ENCODE measurements at places on chromosomes 2 and 18. TPM values are rescaled to one million over a fixed set of nuclear protein-coding genes. Genes with fewer than 3 reads are reported as not detected.

SCN2A gene
- total RNA-seq = not detected

KCNK3 gene
- total RNA-seq = not detected

CYS1 gene
- 0.43 TPM for total RNA-seq

CNDP1 gene
- not detected for total RNA-seq

ANKRD30BL gene
- not detected for total RNA-seq

DSG1 gene
- total RNA-seq = not detected

GRCh38 chr2:236608188-236608525 is 38.5 kb downstream of the ACKR3 start:
- peaks cover 38% of the 10 kb centered on the region for H3K27me3 ChIP-seq
- no peak for DNase-seq
- H3K4me3 ChIP-seq = no peak overlapping the region
- H3K36me3 ChIP-seq = no peaks in the 10 kb centered on the region
- H3K27ac ChIP-seq = no peak overlapping the region
- H3K4me1 ChIP-seq = peaks cover 18% of the 10 kb centered on the region

DNA sequence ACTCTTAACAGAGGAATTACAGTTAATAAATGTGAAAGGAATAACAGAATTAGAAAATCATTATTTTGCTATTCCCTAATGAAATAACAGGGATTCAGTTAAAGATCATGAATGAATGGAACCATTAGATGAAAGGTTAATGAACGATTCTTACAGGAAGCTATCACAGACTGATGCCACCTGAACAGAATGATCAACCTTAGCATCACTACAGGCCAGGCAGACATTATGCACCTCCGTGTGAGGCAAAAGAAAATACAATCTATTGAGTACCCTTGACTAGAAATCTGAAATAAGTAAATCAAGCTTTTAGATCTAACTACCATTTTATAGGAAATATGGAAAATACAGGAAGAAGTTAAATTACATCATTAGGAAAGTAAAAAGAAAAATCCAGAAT is 10.4 kb downstream of the ROCK1 start:
- no peaks in the 10 kb centered on the region for H3K27me3 ChIP-seq
- DNase-seq = no peak
- no peaks in the 10 kb centered on the region for H3K36me3 ChIP-seq
- H3K4me1 ChIP-seq = no peaks in the 10 kb centered on the region
- H3K4me3 ChIP-seq = no peak overlapping the region

GRCh38 chr2:135494917-135495316 is 36.1 kb downstream of the ZRANB3 start:
- no peaks in the 10 kb centered on the region for H3K27me3 ChIP-seq
- peaks cover 5% of the 10 kb centered on the region for H3K36me3 ChIP-seq
- H3K4me1 ChIP-seq = no peaks in the 10 kb centered on the region
- H3K27ac ChIP-seq = no peak overlapping the region

- no peak overlapping the region for H3K27ac ChIP-seq
- H3K4me3 ChIP-seq = no peak overlapping the region
- H3K36me3 ChIP-seq = 0 out of 2 replicates have a peak, but pooled peaks cover 3% of the 10 kb centered on the region
- peaks cover 17% of the 10 kb centered on the region for H3K4me1 ChIP-seq
Measured at GRCh38 chr18:57004366-57005121, 142.3 kb upstream of the BOD1L2 start.

DNA sequence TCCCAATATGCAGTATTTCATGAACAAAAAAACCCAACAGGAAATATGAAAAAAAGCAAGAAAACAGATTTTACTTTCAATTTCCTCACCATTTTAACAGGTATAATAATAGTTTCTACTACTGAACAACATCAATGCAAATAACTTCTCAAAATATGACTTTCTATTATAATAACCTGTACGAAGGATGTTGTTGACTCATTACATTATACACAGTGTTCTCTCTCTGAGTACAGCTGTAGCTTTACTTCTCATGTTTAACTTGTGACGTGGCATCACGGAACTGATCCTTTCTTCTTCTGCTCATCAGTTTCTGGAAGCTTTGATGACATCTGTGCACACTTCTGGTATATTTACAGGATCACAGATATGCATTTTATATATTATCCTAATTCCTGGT is 40.0 kb downstream of the FAM228A start:
- peaks cover 6% of the 10 kb centered on the region for H3K4me1 ChIP-seq
- no peaks in the 10 kb centered on the region for H3K27me3 ChIP-seq
- no peak for DNase-seq
- H3K27ac ChIP-seq = no peak overlapping the region

GRCh38 chr2:18752022-18752493 is 162.7 kb upstream of the NT5C1B start:
- peaks cover 31% of the 10 kb centered on the region for H3K4me1 ChIP-seq
- no peak overlapping the region for H3K27ac ChIP-seq
- H3K36me3 ChIP-seq = no peaks in the 10 kb centered on the region
- H3K27me3 ChIP-seq = no peaks in the 10 kb centered on the region
- DNase-seq = no peak

GRCh38 chr2:48200620-48201293 is 294.5 kb upstream of the FBXO11 start:
- no peaks in the 10 kb centered on the region for H3K36me3 ChIP-seq
- H3K4me1 ChIP-seq = no peaks in the 10 kb centered on the region
- no peak overlapping the region for H3K27ac ChIP-seq
- no peak overlapping the region for H3K4me3 ChIP-seq

DNA sequence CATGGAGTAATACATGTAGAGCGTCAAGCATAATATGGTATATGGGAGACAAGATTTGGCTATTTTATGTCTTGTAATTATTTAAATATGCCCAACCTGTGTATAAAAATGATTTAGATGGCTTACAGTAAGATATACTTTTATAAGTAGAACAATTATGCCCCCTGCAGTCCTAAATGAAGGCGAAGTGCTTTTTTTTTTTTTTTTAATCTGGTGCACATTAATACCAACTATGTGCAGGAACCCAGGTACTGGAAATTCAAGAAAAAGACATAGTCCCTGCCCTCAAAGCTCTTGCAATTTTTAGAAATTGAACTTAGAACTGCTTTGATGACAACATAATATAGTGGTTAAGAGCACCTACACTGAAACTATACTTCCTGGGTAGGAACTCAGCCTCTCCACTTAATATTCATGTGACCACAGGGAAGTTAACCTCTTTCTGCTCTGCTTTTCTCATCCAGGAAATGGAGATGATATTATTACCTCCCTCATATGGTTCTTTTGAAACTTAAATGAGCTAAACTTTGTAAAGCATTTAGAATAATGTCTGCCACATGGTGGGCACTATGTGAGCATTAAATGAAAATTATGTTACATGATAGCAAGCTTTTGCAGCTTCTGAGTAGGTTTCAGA is 38.1 kb downstream of the AFTPH start:
- H3K4me3 ChIP-seq = no peak overlapping the region
- no peaks in the 10 kb centered on the region for H3K27me3 ChIP-seq
- no peak overlapping the region for H3K27ac ChIP-seq
- H3K4me1 ChIP-seq = no peaks in the 10 kb centered on the region
- peaks cover 3% of the 10 kb centered on the region for H3K36me3 ChIP-seq
- DNase-seq = no peak

- no peak for DNase-seq
- H3K4me1 ChIP-seq = no peaks in the 10 kb centered on the region
- no peak overlapping the region for H3K27ac ChIP-seq
- no peaks in the 10 kb centered on the region for H3K27me3 ChIP-seq
- H3K4me3 ChIP-seq = no peak overlapping the region
Measured at GRCh38 chr18:8373486-8373885, 235.8 kb upstream of the RAB12 start.

DNA sequence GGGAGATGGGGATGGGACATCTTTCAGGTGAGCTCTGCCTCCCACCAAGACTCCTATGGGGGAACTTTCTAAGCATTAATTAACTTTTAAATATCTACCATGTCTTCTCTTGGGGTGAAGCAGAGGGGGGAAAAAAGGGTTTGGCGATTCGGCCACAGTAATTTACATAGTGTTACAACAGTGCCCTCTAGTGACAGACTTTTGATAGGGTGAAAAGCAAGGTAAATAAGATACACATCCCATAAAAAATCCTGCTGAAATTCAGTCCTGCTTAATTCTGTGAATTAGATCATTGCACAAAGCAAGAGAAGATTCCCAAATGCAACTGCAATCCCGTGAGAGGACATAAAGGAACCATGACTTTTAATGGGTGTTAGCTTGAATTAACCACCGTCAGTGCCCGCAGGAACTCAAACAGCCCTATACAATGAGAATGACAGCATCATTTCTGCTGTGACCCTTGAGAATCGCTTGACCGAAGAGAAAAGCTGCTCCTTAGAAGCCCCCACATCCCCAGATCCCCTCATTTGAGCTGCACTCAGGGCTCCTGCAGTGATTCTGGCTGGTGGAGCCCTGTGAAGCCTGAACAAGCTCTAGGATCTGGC is 32.8 kb downstream of the FAM124B start:
- H3K27me3 ChIP-seq = no peaks in the 10 kb centered on the region
- H3K36me3 ChIP-seq = no peaks in the 10 kb centered on the region
- H3K4me3 ChIP-seq = no peak overlapping the region
- no peak overlapping the region for H3K27ac ChIP-seq

- no peaks in the 10 kb centered on the region for H3K36me3 ChIP-seq
- no peak overlapping the region for H3K4me3 ChIP-seq
- H3K4me1 ChIP-seq = peaks cover 9% of the 10 kb centered on the region
- no peak for DNase-seq
- no peaks in the 10 kb centered on the region for H3K27me3 ChIP-seq
Measured at GRCh38 chr2:172215172-172215935, 112.7 kb upstream of the DLX2 start.

GRCh38 chr2:74564222-74564621 is 9.7 kb downstream of the DOK1 start:
- DNase-seq = no peak
- no peaks in the 10 kb centered on the region for H3K27me3 ChIP-seq
- H3K36me3 ChIP-seq = no peaks in the 10 kb centered on the region
- peaks cover 18% of the 10 kb centered on the region for H3K4me1 ChIP-seq

DNA sequence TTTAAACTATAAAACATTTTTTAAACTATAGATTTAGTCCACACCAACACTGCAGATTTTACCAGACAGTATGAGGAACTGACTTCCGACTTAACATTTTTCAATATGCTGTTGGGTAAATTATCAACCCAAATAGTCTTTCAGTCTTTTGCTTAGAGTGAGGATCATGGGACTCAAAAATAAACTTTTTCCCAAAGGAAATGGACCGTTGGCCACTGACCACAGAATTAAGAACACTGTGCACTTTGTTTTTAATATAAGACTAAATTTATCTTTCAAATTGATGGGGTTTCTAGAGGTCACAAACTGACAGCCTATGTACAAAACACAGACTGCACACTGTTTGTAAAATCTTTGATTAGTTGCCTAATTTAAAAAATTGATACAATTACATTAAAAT is 44.9 kb downstream of the FIGN start:
- DNase-seq = no peak
- no peak overlapping the region for H3K4me3 ChIP-seq
- H3K4me1 ChIP-seq = no peaks in the 10 kb centered on the region
- H3K27ac ChIP-seq = no peak overlapping the region

- H3K27me3 ChIP-seq = peaks cover 84% of the 10 kb centered on the region
- H3K4me1 ChIP-seq = no peaks in the 10 kb centered on the region
- no peak overlapping the region for H3K4me3 ChIP-seq
- no peak overlapping the region for H3K27ac ChIP-seq
- no peak for DNase-seq
- H3K36me3 ChIP-seq = no peaks in the 10 kb centered on the region
Measured at GRCh38 chr18:13363359-13363758, 144.8 kb downstream of the LDLRAD4 start.

DNA sequence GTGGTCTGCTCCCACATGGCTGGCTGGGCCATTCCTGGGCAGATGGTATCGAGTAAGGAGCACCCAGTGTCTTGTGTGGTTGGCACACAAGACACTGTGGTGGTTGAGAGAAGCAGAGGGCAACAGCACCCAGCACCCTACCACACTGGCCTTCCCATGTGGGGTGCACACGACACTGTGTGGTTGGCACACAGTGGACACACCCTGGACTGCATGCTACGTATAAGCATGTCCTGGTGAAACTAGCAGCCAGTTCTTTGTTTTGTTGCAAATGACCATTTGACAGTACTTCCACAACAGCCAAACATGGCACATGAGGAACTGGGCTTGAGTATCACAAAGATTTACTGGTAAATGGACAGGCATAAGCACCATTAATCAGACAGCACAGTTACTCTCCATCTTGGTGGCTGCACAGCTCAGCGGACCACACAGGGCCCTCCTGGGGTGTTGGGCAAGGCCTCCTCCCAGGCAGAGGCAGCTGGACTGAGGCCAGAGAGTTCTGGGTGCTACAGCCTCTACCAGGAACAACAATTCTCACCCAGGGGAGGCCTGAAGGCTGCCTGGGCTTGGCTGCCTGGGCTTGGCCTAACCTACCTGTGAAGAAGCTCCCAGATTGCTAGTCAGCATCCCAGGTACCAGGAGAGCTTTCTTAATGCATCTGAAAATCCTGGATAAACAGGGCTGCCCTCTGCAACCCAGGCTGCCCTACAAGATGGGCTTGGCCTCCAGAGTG is 59.3 kb upstream of the ALPP start:
- DNase-seq = no peak
- H3K4me1 ChIP-seq = no peaks in the 10 kb centered on the region
- no peak overlapping the region for H3K27ac ChIP-seq
- no peaks in the 10 kb centered on the region for H3K27me3 ChIP-seq

- no peak overlapping the region for H3K27ac ChIP-seq
- no peak for DNase-seq
Measured at GRCh38 chr2:218370410-218371063, 11.5 kb upstream of the SLC11A1 start.

DNA sequence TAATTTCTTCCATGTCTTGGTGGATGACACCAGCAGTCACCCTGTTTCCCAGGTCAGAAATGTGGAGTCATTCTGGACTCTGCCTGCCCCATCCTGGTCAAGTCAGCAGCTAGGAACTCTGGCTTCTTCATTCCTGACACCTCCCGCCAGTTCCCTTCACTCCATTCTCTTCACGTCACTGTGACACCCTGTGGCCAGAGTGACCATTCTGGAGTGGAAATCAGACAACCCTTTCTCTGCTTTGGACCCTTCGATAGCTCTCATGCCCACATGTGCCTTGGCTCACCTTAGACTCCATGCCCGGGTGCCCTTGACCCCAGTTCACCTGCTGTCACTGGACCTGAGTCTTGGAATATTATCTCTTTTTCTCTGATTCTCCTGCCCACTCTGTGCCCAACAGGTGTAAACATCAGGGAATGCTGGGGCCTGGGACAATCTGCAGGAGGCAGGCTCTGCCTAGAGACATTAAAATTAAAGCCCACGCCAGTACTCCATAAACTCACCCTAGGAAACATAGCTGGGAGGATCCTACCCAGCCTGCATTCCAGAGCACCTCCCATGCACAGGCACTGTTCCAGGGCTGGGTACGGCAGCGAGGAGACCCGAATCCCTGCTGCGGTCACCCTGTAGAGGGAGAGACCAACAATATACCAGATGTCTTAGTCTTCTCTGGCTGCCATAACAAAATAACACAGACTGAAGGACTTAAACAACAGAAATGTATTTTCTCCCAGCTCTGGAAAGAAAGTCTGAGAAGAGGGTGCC is 41.1 kb upstream of the FAHD2A start:
- DNase-seq = no peak
- H3K27me3 ChIP-seq = peaks cover 80% of the 10 kb centered on the region
- no peaks in the 10 kb centered on the region for H3K4me1 ChIP-seq
- no peaks in the 10 kb centered on the region for H3K36me3 ChIP-seq
- H3K27ac ChIP-seq = no peak overlapping the region

- H3K27me3 ChIP-seq = no peaks in the 10 kb centered on the region
- H3K4me1 ChIP-seq = no peaks in the 10 kb centered on the region
- DNase-seq = no peak
- H3K36me3 ChIP-seq = no peaks in the 10 kb centered on the region
Measured at GRCh38 chr2:157327200-157327599, 1.6 kb upstream of the ERMN start.

- no peak overlapping the region for H3K27ac ChIP-seq
- DNase-seq = no peak
- peaks cover 41% of the 10 kb centered on the region for H3K36me3 ChIP-seq
- H3K4me3 ChIP-seq = no peak overlapping the region
- no peaks in the 10 kb centered on the region for H3K27me3 ChIP-seq
Measured at GRCh38 chr2:127877626-127878025, 8.1 kb downstream of the AMMECR1L start.
